ENCODE measurements at places on chromosomes 6 and 20.

GRCh38 chr6:3385660-3386151 is 71.1 kb downstream of the SLC22A23 start:
- DNase-seq, result no peak

DNA sequence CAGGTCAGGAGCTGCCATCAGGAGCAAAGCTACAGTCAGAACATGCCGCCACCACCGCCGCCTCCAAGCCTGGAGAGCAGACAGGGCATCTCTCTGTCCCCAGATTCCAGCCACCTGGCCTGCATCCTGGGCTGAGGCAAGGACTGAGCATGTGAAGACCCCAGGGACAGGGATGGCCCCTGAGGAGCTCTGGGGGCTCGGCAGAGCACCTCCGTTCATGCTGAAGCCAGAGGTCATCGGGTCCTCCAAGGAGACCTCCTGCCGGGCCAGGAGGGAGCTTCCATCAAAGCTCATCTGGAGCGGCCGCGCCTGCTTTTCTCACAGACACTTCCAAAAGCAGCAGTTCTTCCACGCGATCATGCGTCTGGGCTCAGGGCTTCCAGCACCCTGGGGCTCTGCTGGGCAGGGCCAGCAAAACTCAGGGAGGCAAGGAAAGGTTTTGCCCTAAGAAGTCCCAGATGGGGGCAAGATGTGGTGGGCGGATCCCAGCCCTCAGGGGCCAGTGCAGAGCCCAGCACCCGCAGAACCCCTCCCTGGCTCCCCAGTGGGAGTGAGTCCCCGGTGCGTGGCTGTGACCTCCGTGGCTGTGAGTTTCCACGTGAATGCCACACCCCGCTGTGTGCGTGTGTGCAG is 138.4 kb downstream of the TAF4 start:
- no peak for DNase-seq

GRCh38 chr20:58546756-58547622 is 31.8 kb upstream of the APCDD1L start:
- DNase-seq, result no peak

- no peak for DNase-seq
These were observed 17.2 kb downstream of the TMEM200A start for GRCh38 chr6:130382872-130383490.

- no peak for DNase-seq
These were observed 61.6 kb upstream of the CEP85L start for GRCh38 chr6:118712969-118713368.

DNA sequence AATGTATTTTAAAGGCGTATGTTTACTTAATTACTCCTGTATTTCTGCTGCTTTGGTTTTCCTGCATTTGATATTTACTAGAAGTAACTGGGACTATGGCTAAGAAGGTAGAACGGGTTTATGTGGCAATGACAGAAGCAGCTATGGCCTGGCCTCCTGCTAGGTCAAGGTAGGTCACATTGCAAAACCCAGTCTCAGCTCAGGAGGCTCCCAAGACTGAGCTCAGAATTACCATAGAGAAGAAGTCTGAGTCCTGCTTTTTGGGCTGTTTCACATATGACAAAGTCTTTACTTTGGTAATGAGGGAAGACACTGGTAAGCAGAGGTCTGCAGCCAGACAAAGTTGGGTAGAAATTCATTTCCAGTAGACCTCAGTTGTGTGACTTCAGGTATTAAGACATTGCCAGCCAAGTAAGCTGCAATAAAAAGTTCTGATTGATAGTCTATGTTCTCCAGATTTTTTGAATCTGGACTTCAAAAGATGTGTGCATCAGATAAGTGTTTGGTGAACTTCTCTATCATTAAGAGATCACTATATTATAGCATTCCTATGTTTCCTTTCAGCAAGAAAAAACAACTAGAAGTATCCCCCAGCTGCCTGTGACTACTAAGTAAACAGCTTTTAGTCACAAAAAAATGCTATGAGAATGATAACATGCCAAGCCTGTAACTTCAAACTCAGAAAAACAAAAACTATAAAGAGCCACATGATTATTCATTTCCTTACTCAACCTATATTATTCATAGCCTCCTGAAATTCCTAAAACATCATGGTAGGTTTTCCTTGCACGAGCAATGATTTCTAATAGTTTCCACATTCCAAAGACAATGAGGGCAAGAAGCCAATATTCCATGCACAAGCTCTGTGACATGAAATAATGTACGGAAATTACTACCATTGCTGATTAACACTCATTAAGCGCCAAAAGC is 312.3 kb downstream of the HAO1 start:
- DNase-seq, result no peak

DNA sequence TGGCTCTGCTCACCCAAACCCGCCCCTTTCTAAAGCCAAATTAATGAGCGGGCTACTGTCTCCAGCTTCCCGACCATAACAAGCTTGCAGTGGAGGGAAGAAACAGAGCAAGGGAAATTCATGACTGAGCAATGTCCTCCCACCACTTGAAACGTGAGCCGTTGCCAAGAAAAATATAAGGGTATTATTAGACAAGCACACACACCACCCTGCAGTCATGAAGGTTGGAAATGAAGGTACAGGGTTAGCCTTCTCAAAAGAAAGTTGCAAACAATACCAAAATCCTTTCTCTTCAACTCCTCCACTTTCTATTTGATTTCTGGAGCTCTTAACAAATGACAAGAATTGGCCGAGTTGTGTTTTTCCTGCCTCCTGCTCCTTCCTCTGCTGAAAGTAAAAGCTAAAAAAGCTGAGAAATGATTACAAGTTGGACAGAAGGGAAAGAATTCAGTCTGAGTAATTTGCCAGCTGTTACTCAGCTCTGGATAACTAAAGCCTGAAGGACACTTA is 151.1 kb upstream of the B3GAT2 start:
- DNase-seq, result no peak

GRCh38 chr6:149118737-149119653 is 198.5 kb upstream of the TAB2 start:
- no peak for DNase-seq

GRCh38 chr6:151721671-151722070 is 85.8 kb upstream of the ESR1 start:
- DNase-seq, result no peak

DNA sequence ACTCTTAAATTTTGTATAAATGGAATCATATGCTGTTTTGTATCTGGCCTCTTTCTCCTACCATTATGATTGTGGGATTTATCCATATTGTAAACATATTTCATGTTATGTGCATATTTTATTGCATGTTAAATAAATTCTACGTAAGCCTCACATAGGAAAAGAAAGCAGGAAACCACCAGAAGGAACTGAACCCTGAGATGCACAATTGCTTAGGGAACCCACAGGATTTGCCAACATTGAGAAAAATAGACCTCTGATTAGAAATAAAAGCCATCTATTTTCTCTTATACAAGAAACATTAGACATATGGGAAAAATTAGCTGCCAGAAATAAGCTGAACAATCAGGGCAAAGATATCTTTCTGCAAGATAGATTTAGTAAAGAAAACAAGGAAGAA is 111.2 kb upstream of the CARMIL1 start:
- no peak for DNase-seq

GRCh38 chr20:33178726-33179125 is 10.8 kb downstream of the BPIFA2 start:
- no peak for DNase-seq

GRCh38 chr20:17334932-17335331 is 108.1 kb downstream of the PCSK2 start:
- no peak for DNase-seq

GRCh38 chr6:30611150-30611855 is 5.7 kb downstream of the PPP1R10 start:
- no peak for DNase-seq

- DNase-seq, result no peak
These were observed 110.3 kb upstream of the ENPP5 start for GRCh38 chr6:46281110-46281509.

- DNase-seq, result no peak
These were observed 114.3 kb downstream of the DST start for GRCh38 chr6:56528412-56528841.

GRCh38 chr6:75081921-75082320 is 123.9 kb downstream of the COL12A1 start:
- DNase-seq, result no peak

- DNase-seq, result no peak
These were observed 40.0 kb upstream of the CD2AP start for GRCh38 chr6:47437592-47437991.

- no peak for DNase-seq
These were observed 1.2 kb downstream of the IRF4 start for GRCh38 chr6:392441-393390.

DNA sequence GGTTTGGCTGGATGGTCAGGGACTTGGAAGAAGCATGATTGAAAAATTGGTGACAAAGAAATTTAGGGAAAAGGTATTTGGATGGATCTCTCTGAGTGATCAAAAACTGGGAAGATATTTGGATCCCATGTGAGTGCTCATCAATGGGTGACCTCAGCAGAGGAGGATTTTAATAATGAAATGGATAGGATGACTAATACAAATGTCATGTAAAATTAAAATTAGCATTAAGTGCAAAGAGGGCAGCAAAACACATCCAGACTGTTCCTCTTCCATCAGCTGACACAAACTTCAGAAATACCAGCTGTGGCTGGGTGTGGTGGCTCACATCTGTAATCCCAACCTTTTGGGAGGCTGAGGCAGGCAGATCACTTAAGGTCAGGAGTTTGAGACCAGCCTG is 151.7 kb downstream of the THBS2 start:
- no peak for DNase-seq

DNA sequence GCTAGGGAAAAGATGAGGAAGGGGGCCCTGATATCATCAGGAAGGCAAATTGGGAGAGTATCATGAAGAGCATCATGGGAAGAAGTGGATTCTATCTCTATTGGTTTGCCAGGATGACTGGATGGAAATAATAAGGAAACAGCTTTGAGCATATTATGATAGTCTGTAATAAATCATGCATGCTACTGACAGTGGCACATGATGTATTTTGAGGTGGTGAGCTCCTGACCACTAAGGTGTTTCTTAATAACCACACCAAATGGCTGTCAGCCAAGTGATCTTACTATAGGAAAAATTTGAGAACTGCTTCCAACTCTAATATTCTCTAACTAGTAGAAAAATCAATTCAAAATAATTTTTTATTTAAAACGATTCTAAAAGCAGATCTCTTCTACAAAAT is 548.4 kb upstream of the JAG1 start:
- DNase-seq, result no peak

- no peak for DNase-seq
These were observed 13.3 kb downstream of the HLA-DPB1 start for GRCh38 chr6:33088931-33089620.

- no peak for DNase-seq
These were observed 351.9 kb upstream of the PRND start for GRCh38 chr20:4369798-4370124.

DNA sequence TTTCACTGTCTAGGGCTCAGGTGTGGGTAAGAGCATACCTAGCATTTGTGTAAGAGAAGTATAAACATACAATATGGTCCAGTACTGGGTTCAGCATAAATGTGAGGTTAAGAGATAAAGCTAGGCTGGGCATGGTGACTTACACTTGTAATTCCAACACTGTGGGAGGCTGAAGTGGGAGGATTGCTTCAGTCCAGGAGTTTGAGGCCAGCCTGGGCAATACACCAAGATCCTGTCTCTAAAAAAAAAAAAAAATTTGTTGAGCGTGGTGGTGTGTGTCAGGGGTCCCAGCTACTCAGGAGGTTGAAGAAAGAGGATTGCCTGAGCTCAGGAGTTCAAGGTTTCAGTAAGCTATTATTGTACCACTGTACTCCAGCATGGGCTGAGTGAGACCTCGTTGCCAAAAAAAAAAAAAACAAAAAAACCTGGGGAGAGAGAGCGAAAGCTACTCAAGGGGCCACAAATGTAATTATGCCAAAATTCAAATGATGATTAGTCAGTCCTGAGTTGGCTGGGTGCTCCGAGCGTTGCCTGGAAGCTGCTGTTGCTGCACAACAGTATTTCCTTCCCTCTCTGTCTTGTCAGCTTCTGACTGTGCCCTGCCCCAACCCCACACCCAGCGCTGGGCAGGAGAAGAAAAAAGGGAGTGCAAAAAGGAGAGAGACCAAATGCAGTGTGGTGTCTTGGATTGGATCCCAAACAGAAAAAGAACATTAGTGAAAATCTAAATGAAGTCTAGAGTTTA is 24.0 kb downstream of the CMTR1 start:
- DNase-seq, result no peak

DNA sequence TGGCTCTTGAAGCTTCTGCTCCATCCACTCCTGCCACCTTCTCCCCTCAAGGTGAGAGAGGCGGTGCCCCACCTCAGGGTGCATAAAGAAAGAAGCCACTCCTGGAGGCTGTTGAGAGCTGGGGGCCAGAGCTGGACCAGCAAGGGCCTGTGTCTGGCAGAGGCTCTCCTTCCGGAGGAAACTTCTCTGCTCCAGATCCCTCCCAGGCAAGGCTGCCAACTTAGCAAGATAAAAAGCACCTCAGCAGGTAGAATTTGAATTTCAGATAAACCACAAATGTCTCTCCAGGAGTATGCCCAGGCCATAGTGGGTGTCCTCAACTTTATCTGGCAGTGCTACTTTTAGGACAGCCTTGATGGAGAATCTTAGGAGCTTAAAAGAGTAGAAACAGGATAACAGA is 13.8 kb downstream of the UNC93A start:
- DNase-seq, result no peak

GRCh38 chr6:5634525-5634924 is 372.2 kb downstream of the NRN1 start:
- no peak for DNase-seq

DNA sequence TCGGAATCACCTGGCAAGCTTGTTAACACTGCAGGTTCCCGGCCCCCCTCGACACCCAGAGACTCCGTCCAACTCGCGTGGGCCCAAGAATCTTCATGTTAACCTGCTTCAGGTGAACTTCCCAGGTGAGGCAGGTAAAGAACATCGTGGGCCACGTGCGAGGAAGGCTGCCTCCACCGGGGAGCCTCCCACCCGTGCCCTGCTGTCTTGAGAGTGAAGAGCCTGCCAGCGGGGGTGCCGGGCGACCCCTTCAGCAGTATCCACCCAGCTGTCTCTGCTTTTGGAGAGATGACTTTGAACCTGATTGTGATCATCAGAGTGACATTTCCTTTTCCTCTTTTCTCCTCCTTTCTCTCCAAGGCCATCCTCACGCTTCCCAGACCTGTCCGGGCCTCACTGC is 22.9 kb upstream of the RTF2 start:
- no peak for DNase-seq

DNA sequence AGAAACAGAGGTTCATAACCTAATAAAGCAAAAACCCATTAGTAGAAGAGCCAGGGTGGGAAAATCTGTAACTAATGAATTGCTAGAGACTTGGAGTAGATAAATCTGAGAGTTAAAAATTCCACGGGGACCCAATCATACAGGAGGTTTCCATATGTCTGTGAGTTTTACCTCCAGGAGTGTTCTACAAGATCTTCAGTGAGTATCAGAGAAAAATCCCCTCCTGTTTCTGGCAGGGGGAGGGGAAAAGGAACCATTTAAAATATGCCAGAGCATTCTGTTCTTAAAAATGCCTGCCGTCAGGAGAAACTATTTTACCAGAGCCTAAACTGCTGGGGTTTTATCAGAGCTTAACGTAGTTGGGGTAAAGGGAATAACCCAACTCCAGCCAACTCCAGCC is 54.0 kb upstream of the PLN start:
- DNase-seq, result no peak

- DNase-seq, result no peak
These were observed 238.7 kb upstream of the RREB1 start for GRCh38 chr6:6869094-6869493.

GRCh38 chr6:6685249-6686040 is 96.9 kb downstream of the LY86 start:
- DNase-seq, result no peak

GRCh38 chr6:39029156-39030011 is 19.2 kb upstream of the GLP1R start:
- no peak for DNase-seq

- DNase-seq, result no peak
These were observed 699 bp upstream of the HSPA1B start for GRCh38 chr6:31826793-31827285.

All from esophagus squamous epithelium (tissue), 5 donors.